AML-193 (cell line): ENCODE measurements at places on chromosomes 11 and 22.

- no peak for DNase-seq
These were observed 32.1 kb downstream of the APOL1 start for GRCh38 chr22:36285017-36285416.

DNA sequence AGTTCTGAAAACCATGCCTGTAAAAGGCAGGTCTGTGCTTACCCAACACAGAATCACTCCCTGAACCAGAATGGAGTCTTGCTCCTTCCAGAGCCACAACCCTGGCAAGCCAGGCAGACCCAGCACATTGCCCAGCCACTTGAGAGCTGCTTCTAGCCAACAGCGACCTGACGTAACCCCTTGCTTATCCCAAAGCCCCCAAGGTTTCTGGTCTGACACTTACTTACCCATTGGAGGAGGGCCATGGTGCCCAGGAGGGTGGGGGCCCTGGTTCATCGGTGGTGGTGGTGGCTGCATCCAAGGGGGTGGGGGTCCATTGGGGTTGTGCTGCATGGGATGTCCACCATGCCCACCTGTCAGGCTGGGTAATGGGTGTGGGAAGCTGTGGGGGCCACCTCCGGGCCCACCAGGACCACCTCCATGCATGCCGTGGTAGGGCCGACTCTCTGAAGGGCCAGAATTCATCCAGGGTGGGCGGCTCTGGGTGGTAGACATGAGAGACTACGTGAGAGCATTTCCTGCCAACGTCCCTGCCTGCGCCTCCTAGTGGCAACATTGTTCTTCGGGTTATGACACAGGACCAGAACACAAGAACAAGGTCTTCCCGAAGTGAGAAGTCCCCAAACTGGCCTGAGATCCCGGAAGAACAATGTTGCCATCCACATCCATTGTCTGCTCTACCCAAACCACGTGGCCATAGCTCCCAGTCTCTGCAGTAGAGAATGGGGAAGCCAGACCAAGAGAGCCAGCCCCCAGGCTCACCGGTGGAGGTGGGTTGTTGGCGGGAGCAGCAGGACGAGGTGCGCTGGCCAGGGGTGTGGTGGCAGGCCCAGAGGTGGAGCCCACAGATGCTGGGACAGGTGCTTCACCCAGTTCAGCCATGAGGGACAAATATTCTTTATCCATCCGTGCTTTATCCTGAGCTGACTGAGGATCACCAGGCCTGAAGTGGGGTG is 7.8 kb upstream of the PYGM start:
- peak; percentile 37 for DNase-seq

- DNase-seq: no peak
These were observed 54.3 kb downstream of the BCL2L13 start for GRCh38 chr22:17692841-17693240.

DNA sequence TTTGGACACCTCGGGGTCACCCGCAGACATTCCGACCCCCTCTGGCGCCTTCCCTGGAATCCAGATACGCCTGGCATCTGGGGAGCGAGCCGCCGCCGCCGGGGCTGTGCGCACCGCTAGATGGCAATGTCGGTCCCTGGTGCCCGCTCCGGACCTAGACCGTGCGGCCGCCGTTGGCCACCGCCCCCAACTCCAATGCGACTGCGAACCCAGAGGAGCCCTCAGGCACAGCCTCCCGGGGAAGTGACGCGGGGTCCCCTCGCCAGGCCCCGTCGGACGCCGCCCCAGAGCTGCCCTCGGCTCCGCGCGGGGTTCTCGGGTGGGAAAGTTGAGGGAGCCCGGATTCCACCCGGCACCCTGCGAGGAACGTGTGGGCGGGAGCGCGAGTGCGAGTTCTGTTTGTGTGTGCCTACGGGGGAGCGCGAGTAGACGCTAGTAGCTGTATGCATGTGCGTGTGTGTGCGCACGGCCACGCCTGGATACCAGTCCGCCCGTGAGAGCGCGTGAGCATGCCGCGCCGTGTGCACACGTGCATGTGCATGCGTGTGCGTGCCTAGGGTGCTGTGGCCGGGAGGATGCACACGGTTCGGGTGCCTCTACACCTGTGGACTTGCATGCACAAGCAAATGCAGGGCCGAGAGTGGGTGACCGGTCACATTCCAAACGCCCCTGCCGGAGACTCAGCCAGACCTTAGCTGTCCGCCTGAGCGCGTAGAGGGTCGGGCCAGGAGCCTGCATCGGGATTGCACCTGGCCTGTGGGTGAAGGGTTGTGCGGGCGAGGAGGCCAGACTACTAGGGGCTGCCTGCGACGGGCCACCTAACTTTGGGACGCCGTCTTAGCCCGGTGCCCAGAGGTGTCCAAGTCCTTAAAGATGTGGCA is 1.9 kb downstream of the CHRM4 start:
- DNase-seq: peak; percentile 61

GRCh38 chr11:75862437-75862836 is 47.4 kb downstream of the UVRAG start:
- no peak for DNase-seq

DNA sequence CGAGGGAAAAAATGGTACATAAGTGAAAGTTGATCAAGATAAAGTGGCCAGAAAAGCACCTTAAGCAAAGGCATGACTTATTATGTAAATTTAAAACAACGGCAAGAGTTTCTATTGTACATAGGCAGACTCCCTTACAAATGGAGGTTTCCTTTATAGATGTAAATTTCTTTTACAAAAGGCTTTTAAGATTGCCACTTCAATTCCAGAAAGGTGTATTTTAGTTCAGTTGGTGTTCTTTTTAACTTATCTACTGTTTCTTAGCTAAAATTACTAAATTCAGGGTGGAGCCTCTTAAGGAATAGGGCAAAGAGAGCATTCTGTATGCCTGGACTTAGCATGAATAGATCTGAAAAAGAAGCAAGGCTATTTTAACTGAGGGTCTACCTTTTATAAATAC is 24.9 kb upstream of the GNAZ start:
- DNase-seq: no peak

- peak; percentile 9 for DNase-seq
These were observed 425.9 kb downstream of the TMEM135 start for GRCh38 chr11:87463486-87464102.

- DNase-seq: no peak
These were observed 67.4 kb upstream of the RASSF10 start for GRCh38 chr11:12941671-12942070.

- no peak for DNase-seq
These were observed 16.7 kb upstream of the UCP3 start for GRCh38 chr11:74025467-74026166.

DNA sequence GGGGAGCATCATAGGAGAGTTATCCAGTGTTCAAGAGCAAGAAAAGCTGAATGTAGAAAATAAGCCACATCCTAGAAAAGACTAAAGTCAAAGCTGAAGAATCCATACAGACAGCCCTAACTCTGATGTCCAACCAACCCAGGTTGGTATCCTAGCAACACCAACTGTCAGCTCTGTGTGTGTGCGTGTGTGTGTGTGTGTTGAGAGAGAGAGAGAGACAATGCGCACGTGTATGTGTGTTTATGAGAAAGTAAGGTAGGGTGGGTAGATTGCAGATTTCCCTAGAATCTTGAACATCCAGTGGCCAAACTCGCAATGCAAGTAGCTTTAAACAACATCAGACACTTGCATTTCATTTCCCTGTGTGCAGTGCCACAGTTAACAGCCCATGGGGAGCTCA is 274.9 kb downstream of the FAM181B start:
- DNase-seq: no peak

- no peak for DNase-seq
These were observed 77.5 kb upstream of the NARS2 start for GRCh38 chr11:78651923-78652842.

- DNase-seq: no peak
These were observed 63.1 kb downstream of the SOX6 start for GRCh38 chr11:16293204-16293681.

DNA sequence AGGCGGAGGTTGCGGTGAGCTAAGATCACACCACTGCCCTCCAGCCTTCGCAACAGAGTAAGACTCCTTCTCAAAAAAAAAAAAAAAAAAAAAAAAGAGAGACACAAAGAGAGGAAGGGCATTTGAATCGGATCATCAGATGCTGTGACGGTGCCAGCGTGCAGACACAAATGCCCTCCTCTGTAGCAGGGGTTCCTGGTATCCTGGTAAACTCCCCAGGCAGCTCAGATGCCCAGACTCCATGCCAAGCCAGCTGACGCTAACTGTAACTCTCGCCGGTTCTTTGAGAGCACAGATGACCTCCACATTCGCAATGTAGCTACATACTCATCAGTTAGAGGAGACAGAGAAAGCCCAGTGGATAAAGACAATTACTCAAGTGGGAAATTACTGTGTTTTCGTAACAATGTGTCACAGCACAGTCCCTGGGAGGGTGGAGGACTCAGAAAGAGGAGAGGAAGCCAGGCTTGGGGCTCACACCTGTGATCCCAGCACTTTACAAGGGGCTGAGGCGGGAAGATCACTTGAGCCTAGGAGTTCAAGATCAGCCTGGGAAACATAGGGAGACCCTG is 153.1 kb downstream of the BRD1 start:
- no peak for DNase-seq

DNA sequence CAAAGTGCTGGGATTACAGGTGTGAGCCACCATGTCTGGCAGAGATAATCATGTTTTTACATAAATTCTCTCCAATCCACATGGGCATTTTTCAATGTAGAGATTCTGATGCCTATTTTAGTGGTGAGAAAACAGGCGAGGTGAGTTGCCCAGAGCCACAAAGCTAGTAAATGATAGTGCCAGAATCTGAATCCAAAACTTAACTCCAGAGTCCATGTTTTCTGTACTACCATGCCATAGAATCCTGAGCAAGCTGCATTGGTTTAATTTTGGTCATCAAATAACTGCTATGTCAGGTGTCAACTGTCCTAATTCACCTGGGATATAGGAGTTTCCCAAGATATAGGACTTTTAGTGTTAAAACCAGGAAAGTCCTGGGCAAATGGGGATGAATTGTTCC is 13.6 kb downstream of the NEFH start:
- no peak for DNase-seq

GRCh38 chr11:121696177-121696871 is 243.6 kb upstream of the SORL1-AS1 start:
- DNase-seq: no peak

GRCh38 chr11:64474680-64475079 is 115.7 kb downstream of the RPS6KA4 start:
- DNase-seq: no peak

DNA sequence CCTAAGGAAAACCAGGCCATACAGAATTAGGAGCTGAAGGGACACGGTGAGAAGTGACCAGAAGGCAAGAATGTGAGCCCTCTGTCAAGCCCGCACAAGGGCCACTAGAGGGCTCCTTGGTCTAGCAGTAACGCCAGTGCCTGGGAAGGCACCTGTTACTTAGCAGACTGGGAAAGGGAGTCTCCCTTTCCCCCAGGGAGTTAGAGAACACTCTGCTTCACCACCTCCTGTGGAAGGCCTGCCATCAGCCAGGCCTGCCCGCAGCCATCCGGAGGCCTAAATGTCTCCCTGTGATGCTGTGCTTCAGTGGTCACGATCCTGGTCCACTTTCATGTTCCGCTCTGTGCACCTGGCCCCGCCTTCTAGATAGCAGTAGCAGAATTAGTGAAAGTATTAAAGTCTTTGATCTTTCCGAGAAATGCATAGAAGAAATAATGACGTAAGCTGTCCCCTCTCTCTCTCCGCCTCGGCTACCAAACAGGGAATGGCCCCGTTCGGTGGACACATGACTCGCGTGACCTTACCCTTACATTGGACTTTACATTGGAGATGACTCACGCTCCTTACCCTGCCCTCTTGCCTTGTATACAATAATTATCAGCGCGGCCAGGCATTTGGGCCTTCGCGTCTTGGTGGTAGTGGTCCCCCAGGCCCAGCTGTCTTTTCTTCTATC is 10.7 kb upstream of the GSTP1 start:
- peak; percentile 53 for DNase-seq

DNA sequence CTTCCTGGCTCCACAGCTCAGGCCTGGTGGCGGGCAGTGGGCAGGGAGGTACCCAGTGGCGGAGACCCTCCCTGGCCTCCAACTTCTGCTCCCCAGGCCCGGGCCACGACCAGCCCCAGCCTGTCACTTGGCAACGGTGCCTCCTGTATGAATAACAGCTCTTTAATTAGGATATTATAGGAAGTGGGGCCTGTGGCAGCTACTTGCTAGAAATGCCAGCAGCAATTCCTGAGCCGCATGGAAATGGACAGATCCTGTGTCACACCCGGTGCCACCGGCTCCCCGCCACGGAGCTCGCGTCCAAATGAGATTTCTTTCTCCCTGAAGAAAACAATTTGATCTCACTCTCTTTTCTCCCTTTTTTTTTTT is 104.5 kb downstream of the CHST1 start:
- DNase-seq: no peak

- no peak for DNase-seq
These were observed 5.1 kb downstream of the USP35 start for GRCh38 chr11:78193806-78194205.

DNA sequence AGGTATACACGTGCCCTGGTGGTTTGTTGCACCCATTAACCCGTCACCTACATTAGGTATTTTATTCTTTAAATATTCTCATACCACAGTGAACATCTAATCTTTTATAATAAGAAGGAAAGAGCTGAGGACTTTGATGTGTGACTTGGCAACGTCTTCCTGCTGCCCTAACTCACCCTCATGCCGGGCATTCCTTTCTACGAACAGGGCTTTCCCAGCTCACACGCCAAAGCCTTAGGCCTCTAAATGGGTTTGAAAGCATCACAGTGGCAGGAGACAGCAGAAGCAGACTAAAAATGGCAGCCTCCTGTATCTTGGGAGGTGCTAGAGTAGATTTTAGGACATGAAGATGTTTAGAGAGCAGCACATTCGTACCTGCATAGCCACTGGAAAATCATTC is 52.6 kb downstream of the CLTCL1 start:
- no peak for DNase-seq

DNA sequence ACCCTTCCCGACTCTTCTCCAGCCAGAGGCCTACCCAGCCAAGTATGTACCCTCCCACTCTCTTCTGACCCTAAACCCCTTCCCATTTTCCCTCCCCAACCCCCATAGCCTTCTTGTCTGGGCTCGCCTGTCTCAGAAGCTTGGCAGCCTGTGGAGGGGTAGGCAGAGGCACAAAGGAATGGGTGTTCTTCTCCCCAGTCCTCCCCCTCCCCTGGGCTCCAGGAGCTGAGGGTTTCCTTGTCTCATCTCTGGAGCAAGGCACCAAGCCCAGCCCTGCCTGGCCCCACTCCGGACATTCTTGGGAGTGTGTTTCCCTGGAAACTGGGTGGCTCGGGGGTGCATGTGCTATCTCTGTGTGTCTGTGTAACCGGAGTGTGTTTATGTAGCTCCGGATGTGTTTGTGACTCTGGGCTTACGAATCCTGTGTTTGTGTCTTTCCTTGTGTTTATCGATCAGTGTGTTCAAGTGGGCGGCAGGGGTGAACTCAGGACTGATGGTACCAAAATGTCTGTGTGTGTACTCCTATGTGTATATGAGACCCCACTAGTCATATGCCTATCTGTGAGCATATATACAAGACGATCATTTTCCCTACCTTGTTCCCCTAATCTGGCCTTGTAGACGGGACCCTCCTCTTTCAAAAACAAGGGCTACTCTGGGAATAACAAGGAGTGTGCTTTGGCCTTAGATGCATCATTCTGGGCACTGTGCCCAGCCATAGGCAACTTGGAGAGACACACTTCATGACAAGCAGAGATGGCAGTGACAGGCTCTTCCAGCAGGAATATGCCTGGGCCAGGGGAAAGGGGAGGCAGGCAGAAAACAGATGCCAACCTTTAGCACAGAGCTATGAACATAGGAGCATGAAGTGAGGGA is 10.9 kb downstream of the PHLDB1 start:
- DNase-seq: no peak
